Nephron progenitor cell (in vitro differentiated cells): ENCODE measurements at places on chromosomes 2 and 18.

DNA sequence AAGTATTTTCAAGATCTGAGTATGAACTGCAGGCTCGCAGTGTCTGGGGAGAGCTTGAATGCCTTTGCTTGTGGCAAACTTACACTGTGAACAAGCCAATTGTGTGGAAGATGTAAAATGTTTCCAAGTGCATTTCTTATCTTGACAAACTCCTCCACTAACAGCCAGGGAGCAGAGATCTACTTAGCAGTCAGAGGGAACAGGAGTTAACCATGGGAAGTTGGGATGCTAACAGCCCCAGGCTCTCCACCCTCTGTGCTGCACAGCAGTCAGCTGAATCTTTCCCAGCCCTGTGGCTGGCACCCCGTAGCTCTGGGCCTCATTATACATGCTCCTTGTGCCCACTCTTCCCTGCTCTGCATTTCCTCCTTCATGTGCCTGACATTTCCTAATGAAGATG lies 450.2 kb downstream of the TSN start:
- no peak for DNase-seq

DNA sequence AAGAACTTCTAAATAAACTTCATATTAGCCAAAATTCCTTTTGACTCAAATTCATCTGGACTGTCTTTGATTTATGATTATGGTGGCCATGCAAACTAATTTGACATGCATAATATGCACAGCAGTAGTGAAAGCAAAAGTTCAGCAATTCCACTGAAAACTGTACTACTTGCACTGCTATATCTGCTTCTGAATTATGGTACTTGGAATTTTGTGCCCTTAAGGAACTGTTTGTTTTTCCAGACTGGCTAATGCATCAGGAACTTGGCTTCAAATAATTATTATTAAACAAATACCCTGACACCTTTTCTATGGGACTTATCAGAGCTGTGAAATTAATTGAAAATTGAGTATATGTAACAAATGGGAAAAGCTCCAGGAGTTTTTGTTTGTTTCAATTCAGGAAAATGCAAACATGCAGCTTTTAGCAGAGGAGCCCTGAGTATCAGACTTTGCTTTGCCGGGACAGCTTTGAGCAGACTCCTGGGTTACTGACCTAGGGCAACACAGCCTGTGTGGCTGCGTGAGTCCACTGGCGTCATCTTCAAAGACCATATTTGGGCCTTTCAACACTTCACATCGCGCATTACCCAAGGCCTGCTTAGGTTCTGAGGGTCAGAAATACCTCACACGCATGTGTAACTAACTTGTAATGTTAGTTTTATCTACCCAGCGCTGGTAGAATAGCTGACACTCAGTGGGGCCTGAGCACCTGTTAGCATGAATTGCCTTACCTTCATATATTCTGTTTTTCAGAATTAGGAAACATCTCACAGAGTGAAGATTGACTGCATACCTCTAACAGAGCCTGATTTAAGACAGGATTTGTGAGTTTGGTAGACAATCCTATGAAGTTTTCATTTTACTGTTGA lies 35.4 kb downstream of the CFAP221 start:
- DNase-seq = no peak

DNA sequence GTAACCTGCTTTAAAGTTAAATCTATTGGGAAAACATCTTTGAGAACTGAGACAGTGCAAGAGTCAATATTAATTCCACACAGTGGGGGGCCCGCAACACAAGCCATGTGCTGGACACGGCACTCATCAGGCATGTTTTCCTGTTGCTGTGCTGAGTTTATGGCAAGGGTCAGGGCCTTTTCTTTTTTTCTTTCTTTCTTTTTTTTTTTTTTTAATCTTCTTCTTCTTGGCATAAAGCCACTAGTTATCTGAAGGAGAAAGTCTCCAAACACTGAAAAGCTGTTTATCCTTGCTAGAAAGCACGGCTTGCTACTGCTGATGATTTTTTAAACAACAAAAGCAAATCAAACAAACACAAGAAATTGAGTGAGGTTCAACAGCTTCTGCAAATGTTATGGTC lies 252.1 kb downstream of the ZNF521 start:
- DNase-seq = no peak

- no peak for DNase-seq
Measured at GRCh38 chr18:2559249-2559648, 12.1 kb downstream of the METTL4 start.

GRCh38 chr18:75507636-75508035 lies 80.1 kb upstream of the SMIM21 start:
- no peak for DNase-seq

DNA sequence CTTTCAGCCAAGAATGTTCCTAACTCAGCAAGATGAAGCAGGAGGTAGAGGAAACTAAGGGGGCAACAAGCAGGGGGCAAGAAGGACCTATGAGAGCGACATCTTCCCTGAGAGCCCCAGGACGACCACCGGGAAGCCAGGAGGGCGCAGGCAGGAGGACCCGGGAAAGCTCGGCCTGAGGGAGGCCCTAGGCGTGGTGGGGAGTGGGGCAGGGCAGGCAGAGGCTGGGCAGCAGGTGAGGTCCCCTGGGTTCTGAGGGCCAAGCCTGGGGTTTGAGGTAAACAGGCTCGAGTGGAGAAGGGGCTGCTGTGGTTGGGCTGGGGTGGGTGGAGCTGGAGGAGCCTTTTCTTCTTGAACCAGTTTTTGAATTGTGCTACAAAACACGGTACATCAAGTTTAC lies 1.3 kb upstream of the ALPI start:
- no peak for DNase-seq

- no peak for DNase-seq
Measured at GRCh38 chr2:201852878-201853415, 46.6 kb downstream of the CDK15 start.

DNA sequence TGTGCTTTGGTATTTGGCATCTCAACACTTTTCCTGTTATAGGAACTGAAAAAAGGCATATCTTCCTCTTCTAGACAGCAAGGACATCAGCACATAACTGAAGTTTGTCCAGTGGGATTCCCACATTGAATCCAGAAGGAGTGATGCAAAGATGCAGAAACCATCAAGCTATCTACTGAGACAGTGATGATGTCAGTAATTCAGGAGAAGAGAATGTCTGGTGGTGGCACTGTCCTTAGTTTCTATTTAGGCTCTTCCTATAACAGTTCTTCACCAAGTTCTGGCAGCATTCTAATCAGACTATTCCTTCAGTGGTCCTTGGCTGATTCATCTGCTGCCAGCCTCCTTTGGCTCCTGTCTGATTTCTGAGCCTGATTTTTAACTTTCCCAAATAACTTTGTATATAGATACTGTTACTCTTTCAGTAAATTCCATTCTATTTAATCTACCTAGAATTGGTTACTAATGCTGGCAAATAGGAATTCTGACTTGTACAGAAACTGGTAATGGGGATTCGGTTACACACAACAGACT lies 56.6 kb upstream of the AGPS start:
- DNase-seq = no peak

DNA sequence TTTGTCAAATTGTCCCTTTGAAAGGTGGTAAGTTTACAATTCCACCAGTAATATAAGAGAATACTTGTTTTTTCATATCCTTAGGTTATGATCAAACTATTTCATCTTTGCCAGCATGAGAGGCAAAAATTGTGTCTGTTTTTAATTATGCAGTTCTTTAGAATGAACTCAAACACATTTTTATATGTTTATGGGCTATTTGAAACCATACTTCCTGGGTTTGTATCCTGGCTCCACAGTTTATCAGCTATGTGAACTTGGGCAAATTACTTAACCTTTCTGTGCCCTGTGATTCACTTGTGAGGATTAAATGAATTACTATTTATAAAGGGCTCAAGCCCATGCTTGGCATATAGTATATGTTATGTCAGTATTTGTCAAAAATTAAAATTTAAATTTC lies 109.4 kb downstream of the TANC1 start:
- DNase-seq = no peak

DNA sequence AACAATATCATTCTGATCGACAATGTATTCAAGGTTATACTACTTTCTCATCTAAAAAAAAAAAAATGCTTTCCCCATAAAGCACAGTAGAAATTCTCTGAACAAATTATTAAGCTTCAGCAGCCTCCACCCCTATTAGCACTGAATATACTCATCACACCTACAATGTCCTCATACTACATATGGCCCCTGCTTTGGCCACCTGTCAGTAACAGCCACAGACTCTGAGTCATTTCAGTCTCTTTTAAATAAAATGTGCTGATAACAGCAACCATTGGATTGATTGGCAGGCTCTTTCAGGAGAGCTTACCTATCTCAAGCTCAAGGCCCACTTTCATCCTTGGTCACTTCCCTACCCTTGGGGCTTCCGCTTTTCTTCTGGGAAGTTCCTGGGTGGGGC lies 236.7 kb downstream of the TMX3 start:
- no peak for DNase-seq

DNA sequence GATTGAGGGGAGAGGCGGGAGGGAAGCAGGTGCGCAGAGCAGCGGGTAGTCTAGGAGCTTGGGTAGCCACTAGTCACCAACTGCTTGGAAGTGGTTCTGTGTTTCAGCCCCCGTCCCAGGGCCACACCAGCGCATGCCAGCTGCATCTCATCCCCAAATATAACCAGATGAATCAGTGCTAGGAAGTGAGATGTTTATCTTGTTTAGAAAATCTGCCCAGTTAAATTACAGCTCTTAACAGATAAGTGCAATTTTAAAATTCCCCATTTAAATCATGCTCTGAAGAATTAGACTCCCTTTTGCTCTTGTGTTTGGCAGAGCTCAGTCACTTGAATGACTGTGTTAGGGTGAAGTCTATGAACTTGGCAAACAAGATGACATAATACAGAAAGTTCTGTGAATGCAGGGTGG lies 193.8 kb downstream of the SEPTIN10 start:
- DNase-seq = no peak

DNA sequence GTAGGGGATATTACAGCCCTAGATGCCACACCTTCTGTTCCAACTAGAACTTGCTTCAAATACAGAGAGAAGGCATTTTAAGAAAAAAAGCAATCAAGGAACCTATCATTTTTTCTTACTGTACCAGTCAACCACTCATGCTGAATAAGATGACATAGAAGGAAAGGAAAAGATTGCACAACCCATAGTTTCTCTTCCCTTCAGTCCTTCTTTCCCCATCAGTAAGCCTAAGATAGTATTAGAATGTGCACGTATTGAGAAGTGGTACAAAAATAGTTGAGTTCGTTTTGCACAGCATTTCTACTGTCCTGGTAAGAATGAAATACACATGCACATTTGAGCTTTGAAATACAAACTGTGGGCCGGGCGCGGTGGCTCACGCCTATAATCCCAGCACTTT lies 27.0 kb upstream of the HK2 start:
- DNase-seq = no peak

DNA sequence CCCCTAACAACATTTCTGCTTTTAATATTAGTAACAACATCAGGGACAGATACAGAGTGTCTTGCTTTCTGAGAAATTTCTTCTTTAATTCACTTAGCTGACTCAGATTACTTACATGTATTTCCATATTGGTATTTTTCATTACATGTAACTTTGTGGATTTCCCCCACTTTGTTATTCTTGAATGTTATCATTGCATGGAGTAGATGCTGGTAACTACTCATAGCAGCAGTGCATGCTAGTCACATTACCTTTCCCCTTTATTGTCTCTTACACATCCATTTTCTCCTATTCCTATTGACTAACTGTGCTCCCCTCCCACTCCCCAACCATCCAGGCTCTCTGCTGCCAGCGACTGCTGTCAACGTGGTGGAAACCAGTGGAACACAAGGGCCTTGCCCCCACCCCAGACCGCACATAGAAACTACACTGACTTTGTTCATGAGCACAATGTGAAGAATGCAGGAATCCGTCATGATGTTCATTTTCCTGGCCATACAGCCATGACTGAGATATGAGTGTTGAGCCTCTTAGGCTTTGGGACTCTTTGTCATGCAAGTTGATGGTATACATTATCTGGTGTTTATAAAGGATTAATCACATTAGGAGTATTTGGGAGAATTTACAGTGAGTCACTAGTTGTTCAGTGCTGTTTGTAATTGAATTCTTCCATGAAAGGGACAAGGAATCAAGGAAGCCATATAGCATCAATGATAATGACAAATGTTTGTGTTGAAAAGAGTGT lies 91.0 kb downstream of the EPB41L5 start:
- DNase-seq = no peak

DNA sequence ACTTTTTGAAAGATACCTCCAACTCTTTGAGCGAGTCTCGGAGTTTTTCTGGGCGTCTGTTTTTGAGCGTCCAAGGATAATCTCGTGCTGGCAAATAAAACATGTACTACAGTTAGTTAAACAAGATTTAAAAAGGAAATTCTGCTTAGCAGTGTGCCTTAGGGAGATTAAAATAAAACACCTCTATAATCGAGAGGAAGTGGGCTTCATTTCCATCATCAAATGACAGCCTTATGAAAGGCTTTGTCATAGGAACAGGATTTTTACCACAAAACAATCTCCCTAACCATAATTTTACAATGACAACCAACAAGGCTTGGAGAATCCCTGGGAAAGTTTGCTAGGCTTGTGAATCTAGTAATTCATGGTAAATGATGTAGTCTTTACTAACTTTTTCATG lies 103.4 kb downstream of the WDPCP start:
- DNase-seq = no peak

DNA sequence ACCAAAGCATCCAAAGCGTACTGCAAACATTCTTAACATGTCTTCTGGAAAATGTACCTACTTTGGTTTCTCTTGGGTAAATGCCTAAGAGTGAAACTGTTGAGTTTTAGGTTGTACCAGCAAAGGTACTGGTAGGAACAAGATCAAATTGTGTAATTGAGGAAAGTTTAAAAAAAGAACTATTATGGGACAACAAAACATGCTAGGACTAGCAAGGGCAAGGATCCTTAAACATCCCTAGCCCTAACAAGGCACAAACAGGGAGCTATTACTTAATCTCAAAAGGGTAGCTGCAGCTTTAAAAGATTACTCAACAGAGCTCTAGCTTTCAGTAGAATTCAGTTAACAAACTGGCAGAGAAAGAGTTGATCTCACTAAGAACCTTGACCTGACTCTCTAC lies 56.0 kb upstream of the GRB14 start:
- DNase-seq = no peak

GRCh38 chr2:25276569-25277465 lies 64.9 kb downstream of the DNMT3A start:
- DNase-seq = peak; percentile 83

- DNase-seq = no peak
Measured at GRCh38 chr2:200028998-200029397, 73.6 kb downstream of the MAIP1 start.

DNA sequence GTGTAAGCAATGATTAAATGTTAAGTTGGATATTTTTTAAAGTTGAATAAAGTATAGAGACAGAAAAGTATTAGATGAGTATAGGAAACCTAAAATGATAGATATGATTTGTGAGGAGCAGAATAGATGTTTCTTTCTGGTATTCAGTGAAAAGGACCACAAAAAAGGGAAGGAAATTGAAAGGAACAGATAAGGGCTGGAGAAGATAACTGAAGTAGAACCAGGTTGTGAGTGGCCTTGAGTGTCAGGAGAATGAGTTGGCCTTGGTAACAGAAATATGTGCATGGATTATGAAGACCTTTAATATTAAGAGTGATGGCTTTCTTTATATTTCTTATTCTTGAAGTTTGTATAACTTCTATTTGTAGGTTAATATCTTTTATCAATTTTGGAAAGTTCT lies 543.5 kb downstream of the METTL4 start:
- DNase-seq = no peak

- DNase-seq = no peak
Measured at GRCh38 chr18:76435316-76435989, 59.6 kb downstream of the ZNF516 start.

- DNase-seq = no peak
Measured at GRCh38 chr2:206163251-206163880, 3.7 kb downstream of the EEF1B2 start.

GRCh38 chr2:86675511-86676015 lies 44.5 kb upstream of the RMND5A start:
- no peak for DNase-seq
